ENCODE measurements at places on chromosomes 5 and 9.

GRCh38 chr5:153746440-153746839 lies 256.0 kb downstream of the GRIA1 start:
- DNase-seq = no peak

- DNase-seq = no peak
Observed at GRCh38 chr5:22649074-22649473, 204.1 kb downstream of the CDH12 start.

DNA sequence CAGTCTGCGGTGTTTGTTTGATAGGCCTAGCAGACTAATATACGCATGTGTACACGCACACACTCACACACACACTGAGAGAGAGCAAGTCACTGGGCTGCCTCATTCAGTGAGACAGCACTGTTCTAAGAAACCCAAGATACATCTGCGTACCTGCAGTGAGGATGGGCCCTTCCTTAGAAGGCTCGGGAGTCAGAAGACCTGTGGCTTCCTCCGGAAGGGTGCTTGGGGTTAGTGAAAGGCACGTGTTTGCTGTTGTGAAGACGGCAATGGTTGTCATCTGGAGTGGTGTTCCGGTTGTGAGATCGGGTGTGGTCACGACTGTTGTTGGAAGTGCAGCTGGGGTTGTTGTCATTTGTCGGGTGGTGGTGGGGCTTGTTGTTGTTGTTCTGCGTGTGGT lies 11.7 kb downstream of the TIMD4 start:
- no peak for DNase-seq

- peak; percentile 86 for DNase-seq
Observed at GRCh38 chr5:54229041-54229780, 81.2 kb downstream of the ARL15 start.

DNA sequence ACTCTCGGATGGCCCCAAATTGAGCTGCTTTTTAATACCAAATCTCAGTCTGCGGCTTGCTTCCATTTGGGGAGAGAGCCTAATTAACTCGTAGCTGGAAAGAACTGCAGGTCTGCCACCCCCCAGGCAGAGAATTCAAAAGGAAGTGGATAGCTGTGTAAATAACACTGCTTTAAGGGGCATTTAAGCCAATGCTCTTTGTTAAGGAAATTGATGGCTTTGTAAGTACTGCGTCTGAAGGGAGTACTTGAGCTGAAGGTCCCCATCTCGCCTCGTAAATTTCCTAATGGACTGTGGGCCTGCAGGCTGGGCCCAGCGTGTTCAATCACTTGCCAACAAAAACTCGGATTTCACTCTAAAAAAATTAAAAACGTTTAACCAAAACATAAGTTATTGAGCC lies 132.7 kb downstream of the PAPPA start:
- DNase-seq = no peak

DNA sequence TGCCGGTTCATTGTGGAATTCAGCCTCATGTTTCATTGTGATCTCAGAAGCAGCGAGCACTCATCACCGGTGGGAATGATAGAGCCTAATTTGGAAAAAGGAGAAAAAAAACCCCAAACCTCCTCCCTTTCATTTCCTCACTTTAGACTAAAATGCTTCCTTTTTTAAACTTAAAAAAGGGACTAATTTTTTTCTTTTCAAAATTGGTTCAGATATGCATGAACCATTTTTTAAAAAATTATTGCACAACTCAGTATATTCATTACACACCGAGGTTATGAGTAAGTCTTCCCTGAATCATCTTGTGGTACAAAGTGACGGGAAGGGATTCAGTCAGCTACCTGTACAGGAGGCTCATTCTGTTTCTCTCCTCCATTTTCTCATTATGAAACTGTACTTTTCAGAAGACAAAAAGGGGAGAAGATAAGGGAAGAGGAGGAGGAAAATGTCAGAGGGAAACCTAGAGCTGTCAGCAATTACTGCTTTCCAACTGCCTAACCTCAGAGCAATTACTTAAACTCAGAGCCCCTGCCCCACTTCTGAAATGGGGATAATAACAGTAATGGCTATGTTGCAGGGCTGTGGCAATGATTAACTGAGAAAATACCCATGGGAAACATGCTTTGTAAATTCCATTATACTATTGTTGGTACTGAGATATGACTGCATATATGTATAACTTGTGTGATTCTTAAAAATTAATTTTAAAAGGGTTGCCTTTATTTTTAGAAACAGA lies 24.0 kb downstream of the GALNT10 start:
- no peak for DNase-seq

DNA sequence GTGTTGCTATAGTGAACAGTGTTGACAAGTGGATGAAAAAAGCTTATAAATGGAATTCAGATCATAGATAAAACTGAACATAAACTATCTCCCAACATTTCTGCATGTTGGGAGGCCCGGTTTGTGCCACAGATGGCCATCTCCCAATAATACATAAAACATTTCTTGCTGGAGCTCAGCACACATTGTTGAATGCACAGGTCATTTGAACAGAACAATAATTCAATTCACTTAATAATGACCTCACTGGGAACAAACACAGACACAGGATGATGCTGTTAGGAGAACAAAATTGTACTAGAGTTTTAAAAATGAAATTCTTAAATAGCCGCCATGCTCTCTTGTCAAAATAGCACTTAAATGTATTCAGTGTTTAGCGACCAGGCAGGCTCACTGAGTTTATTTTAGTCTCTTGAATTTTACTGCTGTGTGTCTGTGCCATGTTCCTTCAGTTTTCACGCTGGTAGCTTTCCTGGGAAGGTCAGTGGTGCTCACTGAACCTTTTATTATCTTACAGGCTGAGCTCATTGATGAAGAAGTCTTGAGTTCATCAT lies 85.0 kb upstream of the SSBP2 start:
- DNase-seq = no peak

GRCh38 chr5:5584236-5584745 lies 161.8 kb downstream of the ICE1 start:
- no peak for DNase-seq

DNA sequence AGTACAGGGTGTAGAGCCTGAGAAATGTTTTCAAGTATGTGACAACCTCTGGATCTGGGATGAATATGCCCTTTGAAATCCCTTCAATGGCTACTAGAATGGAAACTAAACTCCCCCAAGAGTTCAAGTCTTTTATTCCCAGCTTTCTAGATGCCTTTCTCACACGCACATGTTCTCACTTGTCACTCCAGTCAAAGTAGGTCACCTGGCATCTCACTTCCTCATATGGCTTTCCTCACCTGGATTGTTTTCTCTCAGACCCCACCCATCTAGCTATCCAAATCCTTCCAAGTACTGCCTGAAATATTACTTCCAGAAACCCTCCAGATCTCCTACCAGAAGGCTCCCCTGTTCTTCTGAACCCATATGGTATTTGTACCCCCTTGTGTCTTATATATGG lies 615.4 kb upstream of the KLF4 start:
- no peak for DNase-seq

- DNase-seq = no peak
Observed at GRCh38 chr9:103410059-103410458, 414.9 kb downstream of the CYLC2 start.

DNA sequence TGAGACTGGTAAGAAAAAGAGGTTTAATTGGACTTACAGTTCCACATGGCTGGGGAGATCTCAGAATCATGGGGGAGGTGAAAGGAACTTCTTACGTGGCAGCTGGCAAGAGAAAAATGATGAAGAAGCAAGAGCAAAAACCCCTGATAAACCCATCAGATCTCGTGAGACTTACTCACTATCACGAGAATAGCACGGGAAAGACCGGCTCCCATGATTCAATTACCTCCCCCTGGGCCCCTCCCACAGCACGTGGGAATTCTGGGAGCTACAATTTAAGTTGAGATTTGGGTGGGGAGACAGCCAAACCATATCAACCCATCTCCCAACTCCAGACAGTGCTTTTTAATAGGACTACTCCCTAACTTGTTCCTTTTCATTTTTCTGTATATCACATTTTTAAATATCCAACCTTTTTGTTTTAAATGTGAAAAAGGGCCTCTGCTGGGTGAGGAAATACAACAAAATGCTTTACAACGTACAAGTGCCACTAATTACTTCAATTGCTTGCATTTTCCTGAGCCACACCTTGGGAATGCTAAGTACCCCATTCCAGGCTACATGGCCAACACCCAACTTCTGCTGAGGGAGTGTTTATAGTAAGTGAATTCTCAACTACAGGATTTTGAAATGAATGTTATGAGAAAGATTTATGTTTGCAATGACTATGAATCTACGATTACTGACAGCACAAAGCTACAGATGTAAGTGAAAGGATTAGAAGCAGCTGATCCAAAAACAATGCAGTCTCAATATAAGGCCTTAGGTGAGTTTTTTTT lies 294.1 kb upstream of the CD180 start:
- no peak for DNase-seq

GRCh38 chr9:8486095-8486494 lies 686.5 kb upstream of the DMAC1 start:
- DNase-seq = no peak

DNA sequence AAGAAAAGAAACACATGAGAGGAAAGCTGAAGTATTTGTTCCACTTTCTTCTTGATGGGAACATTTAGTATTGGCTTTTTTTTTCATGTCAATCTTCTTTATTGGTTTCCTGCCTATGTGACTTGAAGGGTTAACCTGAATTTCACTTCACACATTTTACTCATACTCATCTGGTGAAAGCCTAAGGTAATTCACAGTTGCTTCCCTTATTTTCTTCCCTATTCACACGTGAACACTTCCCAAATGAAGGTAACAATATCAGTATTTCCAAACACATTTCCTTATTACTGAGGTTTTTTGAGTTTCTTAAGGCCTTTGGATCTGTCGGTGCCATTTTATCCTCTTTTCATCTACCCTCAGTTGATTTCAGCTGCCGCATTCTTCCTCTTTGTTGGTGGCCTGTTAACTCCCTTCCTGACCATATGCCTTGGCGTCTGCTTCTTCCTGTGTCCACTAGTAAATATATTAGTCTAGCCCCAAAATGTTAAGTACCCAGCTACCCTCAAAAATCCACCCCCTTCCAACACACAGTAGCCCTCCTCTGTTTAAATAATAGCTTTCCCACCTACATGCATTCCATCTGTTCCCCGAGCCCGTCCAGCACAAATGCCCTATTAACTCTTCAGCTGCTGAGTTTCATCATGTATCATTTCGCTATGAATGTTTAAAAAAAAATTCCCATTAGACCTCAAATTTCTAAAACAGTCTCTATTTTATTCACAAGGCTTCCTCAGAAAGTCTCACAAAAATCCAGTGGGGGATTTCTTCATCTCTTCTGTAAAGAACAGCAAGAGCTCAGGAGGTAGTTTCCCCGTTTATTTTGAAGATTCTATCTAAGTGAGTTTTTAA lies 97.3 kb downstream of the USP20 start:
- no peak for DNase-seq

GRCh38 chr5:109767997-109768396 lies 78.3 kb downstream of the MAN2A1 start:
- DNase-seq = no peak

GRCh38 chr5:127358740-127359139 lies 68.1 kb downstream of the MEGF10 start:
- no peak for DNase-seq

- DNase-seq = no peak
Observed at GRCh38 chr9:134233022-134233421, 68.7 kb upstream of the RNU6ATAC start.

- DNase-seq = no peak
Observed at GRCh38 chr5:58239731-58240130, 220.2 kb downstream of the PLK2 start.

DNA sequence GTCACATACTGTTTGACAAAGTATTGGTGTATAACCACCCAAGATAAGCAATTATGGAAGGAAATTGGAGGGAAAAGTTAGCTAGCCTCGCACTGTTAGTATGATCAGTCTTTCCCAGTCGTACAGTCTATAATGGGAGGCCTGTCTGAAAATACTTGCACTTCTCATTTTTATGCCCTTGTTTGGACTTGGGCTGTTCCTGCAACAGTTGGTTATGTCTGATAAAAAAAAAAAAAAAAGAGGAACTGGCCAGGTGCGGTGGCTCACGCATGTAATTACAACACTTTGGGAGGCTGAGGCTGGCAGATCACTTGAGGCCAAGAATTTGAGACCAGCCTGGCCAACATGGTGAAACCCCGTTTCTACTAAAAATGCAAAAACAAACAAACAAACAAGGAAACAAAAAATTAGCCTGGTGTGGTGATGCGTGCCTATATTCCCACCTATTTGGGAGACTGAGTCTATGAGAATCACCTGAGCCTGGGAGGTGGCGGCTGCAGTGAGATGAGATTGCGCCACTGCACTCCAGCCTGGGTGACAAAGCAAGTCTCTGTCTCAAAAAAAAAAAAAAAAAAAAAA lies 58.3 kb upstream of the ANKRD33B start:
- no peak for DNase-seq

DNA sequence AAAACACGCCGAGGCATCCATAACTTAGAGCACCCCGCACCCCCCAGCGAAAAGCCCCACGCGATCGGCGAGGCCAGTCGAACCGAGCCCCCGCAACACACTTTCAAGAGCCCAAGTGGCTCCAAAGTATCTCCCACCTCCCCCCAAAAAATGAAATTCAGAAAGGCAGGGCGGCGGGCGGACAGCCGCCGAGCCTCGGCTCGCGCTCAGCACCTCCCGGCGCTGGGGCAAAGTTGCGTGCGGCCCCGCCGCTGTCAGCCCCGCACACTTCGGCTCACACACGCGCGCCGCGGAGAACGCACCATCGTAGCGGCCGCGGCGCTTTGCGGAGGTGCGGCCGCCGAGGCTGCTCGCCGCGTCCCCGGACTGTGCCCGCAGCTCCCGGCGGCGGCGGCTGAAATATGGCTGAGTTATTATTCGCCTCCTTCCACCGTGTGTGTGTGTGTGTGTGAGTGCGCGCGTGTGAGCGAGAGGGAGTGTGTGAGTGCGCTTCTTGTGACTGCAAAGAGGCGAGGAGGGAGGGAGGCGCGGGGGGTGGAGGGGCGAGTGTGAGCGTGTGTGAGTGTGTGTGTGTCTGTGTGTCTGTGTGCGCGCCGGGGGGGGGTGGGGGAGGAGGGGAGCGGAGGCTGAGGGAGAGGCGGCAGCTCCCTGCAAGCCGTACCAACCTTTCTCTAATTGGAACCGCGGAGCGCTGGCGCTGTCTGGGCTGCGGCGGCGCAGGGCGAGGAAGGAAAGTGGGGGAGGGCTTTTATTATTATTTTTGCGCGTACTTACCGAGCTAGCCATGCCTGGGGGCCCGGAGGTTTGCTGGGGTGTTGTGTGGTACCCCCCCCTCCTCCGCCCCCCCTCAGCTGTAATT lies 599 bp downstream of the MLLT3 start:
- DNase-seq = peak; percentile 78

GRCh38 chr9:72254901-72255545 lies 105.8 kb downstream of the GDA start:
- DNase-seq = no peak

GRCh38 chr5:177123789-177124485 lies 9.6 kb upstream of the NSD1 start:
- no peak for DNase-seq

GRCh38 chr9:29126783-29127182 lies 1553.5 kb upstream of the C9orf72 start:
- DNase-seq = no peak

GRCh38 chr5:178419651-178420050 lies 170.5 kb downstream of the COL23A1 start:
- DNase-seq = no peak

- DNase-seq = no peak
Observed at GRCh38 chr9:125043148-125043547, 100.2 kb downstream of the SCAI start.

Data from right atrium auricular region (tissue), 2 donors.